ENCODE measurements at places on chromosomes 1 and 21.

DNA sequence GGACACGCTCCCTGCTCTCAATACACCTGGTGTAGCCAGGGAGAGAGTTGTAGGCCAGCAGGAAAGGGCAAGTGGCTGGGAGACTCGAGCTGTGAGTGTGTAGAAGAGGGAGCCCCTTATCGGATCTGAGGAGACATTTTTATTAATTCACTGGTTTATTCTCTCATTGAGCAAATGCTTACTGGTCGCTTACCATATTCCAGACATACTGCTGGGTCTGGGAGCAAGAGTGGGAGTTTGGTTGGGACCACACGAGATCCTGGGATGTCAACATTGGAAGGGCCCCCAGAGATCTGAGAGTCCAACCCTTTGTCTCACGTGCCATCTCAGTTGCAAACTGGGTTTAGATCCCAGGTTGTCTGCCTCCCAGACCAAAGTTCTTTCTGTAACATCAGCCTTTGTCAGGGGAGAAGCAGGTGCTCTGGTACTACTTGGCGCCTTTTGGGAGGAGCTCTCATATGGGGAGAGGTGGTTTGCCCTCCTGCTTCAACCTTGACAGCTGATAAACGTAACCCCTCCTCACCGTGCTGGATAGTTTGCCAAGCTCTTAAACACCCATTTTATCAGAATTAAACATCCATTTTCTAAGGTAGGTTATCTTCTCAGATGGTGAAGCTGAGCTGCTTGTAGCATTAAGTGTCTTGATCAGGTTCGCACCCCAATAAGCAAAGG, 742 bp downstream of the TMEM222 start:
- no peak for DNase-seq

DNA sequence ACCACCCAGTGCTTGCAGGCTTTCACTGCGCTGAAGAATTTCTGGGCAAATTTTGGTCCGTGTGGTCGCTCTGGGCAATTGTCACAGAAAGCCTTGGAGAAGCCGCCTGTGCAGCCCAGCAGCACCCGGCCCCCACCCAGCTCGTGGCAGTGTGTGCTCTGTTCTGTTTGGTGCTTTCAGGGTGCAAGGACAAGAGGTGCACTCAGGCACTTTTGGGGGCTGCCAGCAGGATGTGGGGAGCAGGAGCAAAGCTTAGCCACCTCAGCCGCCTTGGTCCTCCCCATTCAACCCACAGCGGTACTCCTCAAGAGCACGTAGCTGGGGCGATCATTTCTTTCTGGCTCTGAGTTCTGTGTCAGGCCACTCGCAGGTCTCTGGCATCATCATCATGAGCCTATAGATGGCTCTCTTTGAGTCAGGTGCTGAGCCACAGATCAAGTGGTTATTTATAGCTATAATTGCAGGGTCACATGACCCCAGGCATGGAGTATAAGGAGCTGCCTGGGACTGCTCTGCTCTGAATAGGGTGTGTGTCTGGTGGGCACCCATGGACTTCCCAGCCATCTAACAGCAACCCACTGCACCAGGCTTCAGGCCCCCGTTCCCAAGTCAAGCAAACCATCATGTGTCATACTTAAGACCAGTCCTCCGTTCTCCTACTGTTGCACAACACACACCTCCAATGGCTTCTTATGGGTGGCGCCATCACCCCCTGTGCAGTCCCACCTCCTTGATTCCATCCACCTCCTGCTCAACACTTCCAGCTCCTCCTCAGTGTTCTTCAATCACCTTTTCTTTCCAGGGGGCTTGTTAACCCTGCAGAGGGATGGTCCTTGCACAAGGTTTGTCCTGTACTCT, 18.1 kb upstream of the TENT5C start:
- DNase-seq = no peak

DNA sequence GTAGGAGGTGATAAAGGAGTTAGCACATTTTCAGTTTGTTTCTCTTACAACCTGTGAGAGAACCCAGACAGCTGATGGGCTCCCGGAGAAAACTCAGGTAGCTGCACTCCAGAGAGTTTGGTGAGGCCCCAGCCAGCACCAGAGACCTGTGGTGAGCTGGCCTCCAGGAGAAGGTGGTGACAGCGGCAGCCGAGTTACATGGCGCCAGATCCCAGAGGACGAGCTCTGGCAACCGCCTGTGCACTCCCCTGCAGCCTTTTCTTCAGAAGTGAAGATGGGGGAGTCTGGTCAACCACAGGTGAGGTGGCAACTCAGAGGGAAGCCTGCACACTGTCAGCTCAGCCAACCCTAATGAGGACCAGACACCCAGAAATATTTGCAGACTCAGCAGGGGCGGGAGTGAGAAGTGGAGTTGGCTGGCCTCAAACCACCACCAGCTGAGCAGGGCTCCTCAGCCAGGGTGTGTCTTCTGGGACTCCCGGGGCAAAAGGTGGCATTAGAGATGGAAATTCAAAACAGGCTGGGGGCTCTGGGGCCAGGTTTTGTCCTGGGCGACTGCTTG, 209.7 kb downstream of the SETD4 start:
- no peak for DNase-seq

- peak; percentile 54 for DNase-seq
Observed at GRCh38 chr1:2840036-2840809, 38.7 kb upstream of the TTC34 start.

DNA sequence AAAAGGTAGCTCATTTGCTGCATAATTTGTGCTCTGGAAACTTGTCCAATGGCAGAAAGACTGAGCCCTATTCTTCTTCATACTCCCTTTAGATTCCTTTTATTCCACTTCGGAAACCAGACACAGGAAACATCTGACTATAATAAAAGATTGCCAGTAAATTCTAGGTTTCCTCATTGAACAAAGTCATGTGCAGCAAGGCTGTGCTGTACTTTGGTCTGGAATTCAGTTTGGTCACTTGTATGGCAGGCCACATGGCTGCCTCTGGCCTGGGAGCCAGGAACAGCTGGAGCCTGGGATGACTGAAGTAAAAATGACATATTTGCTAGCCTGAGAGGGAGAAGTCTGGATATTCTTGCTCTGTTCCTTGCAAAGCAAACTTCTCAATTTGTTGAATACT, 79.6 kb downstream of the ST3GAL3 start:
- no peak for DNase-seq

DNA sequence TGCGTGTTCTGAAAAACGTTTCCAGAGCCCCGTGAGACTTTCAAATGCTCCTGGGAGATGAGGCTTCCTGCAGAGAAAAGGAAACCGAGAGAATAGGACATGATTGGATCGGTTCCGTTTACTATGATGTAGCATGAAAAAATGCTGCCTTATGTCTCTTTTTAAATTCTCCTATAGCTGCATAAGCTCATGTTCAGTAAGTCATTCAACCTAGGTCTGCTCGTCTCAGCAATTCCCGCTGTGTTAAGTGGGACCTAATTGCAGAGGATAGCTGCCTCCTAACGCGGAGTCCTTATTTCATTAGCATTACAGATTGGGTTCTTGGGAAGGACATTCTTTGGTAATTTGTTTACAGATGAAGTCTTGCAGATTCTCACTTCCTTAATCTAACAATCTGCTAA, 165.3 kb downstream of the GALNT2 start:
- no peak for DNase-seq

DNA sequence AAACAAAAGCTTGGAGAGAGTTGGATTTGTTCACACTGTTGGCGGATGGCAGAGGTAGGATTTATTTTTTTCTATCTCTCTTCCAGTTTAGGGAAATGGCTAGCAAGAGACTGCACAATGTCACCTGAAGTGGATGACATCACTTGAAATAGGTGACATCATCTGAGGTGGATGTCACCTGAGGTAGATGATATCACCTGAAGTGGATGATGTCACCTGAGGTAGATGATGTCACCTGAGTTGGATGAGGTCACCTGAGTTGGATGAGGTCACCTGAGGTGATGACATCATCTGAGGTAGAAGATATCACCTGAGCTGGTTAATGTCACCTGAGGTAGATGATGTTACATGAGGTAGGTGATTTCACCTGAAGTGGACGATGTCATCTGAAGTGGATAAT, 413.4 kb downstream of the DSCAM start:
- no peak for DNase-seq

GRCh38 chr1:245752561-245752960, 597.8 kb downstream of the KIF26B start:
- no peak for DNase-seq

DNA sequence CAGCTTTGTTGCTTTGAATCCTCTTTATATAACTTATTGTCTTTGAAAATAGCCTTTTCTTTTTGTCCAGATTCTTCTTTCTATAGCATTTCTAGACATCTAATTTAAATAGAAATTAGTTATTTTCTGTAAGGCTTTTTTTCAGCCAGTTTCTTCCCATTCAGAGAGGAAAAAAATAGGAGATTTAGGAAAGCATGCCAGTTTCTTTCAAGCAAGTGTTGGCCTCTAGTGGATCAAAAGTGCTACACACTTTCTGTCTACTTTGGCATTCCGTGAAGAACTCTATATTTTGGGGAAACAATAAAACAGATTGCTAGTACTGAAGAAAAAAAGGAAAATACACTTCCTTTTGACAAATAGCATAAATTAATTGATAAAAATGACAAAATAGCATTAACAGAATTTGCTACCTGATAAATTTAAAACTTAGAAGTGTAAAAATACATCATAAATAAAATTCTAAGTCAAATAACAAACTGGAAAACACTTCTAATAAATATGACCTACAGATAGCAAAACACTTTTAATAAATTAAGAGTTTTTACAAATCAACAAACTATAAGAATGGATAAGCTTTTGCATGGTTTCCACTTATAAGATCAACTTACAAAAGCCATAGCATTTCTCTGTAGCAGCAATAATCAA, 13.1 kb upstream of the EXO1 start:
- no peak for DNase-seq

DNA sequence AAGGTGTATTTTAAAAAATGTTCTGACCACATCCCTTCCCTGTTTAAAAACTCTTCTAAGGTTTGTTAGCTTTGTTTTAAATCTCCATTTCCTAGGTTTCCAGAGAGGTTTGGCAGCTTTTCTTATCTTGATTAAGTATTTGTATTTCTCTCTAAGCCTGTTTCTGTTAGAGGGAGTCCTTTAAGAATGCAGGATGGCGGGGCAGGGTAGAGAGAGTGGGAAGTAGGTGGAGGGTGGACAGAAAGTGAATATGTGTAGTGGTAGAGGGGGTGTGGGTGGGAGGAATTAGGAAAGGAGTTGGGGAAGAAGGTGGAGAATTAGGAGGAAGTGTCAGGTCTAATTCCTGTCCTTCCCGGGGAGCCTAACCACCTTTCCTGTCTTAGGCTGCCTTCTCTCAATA, 21.2 kb upstream of the SERBP1 start:
- no peak for DNase-seq

- peak; percentile 58 for DNase-seq
Observed at GRCh38 chr1:160083968-160084770, 2.8 kb downstream of the KCNJ9 start.

DNA sequence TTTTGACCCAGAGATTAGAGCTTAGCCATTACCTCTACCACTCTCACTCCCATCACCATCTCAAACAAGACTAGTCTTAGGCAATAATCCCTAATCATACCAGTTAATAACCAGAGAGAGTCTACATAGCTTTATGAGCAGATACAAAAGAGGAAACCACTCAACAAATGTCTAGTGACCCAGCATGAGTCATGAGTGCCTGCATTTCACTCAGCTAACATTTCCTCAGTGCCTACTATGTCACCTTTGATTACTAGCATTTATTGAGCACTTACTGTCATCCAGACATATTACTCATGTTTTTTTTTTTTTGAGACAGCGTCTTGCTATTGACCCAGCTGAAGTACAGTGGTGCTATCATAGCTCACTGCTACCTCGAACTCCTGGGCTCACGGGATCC, 35.9 kb upstream of the GALNT2 start:
- DNase-seq = no peak

GRCh38 chr1:44266400-44267344, 53.4 kb downstream of the DMAP1 start:
- DNase-seq = no peak

Measured in activated CD4-positive, alpha-beta T cell treated with anti-CD3 and anti-CD28 coated beads for 1 hour (primary cell).